ENCODE measurements at places on chromosomes 12 and 14.

- no peak for DNase-seq
Observed at GRCh38 chr14:92866901-92867865, 55.8 kb upstream of the CHGA start.

GRCh38 chr12:124786061-124786964 lies 77.4 kb downstream of the SCARB1 start:
- DNase-seq: peak; percentile 93

GRCh38 chr12:130017591-130018449 lies 114.0 kb upstream of the TMEM132D start:
- DNase-seq: no peak

DNA sequence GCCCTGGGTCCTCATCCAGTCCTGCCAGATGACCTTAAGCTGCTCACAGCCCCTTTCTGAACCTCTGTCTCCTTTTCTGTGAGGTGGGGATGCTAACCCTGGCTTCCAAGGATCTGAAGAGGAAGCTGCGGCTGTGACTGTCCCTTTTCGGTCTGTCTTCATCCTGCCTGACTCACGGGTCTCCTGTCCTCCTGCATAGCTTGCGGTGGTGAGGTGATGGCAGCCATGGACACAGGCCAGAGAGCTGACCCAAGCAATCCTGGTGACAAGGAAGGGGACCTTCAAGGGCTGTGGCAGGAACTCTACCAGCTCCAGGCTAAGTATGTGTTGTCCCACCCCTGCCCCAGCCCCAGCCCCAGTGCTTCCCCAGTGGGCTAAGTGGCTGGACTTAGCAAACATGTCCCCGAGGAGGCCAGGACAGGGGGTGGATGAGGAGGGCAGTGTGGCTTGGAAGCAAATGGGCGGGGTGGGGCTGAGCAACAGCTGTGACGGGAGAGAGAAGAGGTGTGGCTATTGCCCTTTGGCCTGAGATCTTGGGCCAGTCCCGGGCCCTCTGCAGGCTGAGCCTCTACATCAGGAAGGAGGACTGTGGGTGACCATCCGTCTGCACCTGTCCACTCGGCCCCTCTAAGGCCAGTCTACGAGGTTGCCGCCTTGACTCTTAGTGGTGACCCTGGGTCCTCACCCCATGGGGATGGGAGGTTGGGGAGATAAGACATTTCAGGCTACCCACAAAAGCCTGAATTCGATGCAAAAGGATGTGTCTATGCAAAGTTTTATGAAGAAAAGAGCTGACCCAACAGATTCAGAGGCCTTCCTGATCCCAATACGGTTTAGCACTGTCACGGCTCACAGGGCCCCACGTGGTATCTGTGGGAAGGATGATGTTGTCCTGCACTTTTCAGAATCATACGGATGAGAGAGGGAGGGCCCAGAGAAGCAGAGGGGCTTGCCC lies 1.1 kb downstream of the CCDC197 start:
- no peak for DNase-seq

DNA sequence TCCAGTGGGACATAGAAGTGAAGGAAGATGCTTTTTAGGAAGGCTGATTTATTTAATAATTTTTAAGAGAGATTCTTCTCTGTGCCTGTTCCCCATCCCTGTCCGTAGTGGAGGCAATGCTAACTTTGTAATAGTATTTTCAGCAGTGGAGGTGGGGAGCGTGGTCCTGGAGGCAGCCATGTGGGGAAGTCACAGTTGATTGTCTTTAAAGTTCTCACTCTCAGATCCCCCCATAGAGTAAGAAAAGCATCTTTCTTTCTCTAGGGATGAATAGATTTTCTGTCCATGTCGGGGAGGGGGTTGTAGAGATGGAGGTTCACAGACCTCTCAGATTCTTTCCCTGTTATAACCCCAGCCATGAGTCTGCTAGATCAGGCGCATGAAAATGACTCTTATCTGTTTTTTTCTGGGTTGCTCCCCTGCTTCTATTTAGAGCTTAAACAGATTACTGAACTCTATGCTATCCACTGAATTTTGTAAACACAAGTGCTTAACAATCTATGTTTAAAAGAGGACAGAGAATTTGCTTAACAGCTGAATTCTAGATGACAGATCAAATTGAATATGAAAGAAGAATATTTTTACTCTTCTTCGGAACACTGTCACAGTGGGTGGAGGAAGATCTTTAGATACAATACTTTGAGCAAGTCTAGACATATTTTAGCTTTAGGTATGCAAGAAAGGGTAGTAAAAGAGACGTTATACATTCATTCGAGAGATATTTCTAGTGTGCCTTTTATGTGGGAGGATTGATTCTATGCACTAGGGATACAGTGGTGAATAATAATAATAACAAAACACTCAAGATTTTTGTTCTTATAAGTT lies 25.3 kb downstream of the TMEM117 start:
- no peak for DNase-seq

GRCh38 chr14:103697603-103698379 lies 17.5 kb downstream of the XRCC3 start:
- DNase-seq: no peak

DNA sequence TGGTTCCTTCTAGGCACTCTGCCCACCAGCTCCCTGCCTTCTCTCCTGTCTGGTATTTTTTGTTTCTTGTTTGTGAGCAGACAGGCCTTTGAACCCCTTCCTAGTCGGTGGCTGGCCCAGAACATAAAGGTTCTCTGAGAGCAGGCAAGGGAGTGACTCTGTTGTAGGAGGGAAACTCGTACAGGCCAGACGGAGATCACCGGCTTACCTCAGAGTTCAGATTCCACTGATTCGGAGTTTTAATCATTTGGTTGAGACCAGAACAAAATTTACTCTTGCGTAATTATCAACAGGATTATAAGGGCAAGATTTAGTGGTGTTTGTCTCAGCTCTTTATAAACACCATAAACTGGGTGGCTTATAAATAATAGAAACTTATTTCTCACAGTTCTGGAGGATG lies 128.3 kb downstream of the PLXNC1 start:
- no peak for DNase-seq

DNA sequence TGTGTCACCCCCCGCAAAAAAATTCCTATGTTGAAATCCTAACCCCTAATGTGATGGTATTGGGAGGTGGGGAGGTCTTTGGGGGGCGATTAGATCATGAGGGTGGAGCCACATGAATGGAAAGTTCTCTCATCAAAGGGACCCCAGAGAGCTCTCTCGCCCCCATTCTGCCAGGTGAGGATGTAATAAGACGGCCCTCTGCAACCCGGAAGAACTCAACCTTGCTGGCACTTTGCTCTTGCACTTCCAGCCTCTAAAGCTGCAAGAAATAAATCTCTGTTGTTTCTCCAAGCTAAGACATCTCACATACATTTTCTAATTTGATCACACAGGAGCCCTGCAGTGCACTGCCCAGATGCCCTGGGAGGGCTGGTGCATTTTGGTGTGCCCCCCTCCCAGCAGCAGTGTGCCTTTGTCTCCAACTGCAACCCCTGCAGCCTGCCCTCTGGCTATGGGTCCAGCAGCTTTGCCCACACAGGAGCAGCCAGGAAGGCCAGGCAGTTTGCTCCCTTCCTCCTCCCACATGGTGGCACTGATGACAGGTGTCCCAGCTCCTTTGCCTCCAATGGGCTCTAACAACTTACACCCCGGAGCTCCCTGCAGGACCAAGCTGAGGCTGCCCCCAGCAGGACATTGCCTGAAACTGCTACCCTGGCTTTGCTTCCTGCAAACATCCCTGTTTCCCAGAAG lies 59.3 kb downstream of the C14orf132 start:
- DNase-seq: peak; percentile 87

DNA sequence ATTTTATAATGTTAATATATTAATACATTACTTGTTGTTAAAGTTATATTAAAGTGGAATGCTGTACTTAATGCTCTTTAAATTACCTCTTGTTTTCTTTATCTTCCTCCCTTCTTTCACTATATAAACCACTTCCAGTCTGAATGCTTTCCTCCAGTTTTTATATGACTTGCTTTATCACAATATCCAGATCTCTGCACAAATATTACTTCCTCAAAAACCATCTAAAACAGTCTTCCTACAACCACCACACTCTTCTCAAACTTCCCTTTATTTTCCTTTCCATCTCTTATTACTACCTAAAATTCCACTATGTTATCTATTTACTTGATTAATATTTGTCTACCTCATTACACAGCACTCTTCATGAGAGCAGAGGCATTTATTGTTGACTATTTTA lies 956.6 kb downstream of the LRFN5 start:
- DNase-seq: no peak

- DNase-seq: no peak
Observed at GRCh38 chr14:22845103-22845394, 8.7 kb downstream of the MMP14 start.

- no peak for DNase-seq
Observed at GRCh38 chr14:58647777-58648176, 10.0 kb downstream of the DACT1 start.

DNA sequence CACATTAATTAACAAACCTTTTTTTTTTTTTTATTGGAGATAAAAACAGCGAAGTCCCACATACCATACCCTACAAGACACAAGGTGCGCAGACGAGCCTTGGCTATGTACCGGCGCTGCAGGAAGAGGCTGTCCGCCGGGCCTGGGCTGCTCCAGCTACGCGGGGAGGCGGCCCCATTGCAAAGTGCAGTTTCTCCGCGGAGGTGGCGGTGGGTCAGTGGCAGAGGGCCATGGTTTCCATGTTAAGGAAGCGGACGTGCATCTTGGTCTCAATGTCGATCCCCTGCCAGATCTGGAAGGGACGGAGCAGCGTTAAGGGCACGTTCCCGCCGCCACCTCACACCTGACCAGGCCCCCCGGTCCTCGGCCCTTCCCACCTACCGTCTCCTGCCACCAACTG lies 60.3 kb downstream of the TESC start:
- DNase-seq: no peak

- DNase-seq: no peak
Observed at GRCh38 chr12:47797441-47797840, 22.3 kb downstream of the HDAC7 start.

DNA sequence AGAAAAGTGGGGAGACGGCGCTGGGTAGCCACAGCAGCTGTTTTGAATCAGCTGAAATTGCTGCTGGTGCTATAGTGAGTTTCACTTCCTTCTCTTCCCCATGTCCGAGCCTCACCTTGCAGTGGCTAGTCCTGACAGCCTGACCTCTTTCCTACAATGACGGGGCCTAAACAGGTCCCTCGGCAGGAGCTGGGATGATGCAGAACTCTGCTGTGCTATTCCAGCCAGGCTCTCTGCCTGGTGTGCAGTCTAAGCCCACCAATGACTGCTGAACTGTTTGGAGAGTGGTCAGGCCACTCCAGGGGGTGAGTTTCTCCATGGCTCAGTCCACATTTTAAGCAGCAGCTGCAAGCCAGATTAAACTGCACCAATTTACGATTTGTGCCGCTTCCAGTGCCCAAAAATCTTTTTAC lies 207.3 kb downstream of the TTC7B start:
- DNase-seq: no peak

- no peak for DNase-seq
Observed at GRCh38 chr14:69458350-69458749, 26.2 kb upstream of the PLEKHD1 start.

- DNase-seq: no peak
Observed at GRCh38 chr14:96934638-96935330, 137.6 kb downstream of the VRK1 start.

- DNase-seq: no peak
Observed at GRCh38 chr14:92443167-92443566, 70.4 kb upstream of the RIN3 start.

DNA sequence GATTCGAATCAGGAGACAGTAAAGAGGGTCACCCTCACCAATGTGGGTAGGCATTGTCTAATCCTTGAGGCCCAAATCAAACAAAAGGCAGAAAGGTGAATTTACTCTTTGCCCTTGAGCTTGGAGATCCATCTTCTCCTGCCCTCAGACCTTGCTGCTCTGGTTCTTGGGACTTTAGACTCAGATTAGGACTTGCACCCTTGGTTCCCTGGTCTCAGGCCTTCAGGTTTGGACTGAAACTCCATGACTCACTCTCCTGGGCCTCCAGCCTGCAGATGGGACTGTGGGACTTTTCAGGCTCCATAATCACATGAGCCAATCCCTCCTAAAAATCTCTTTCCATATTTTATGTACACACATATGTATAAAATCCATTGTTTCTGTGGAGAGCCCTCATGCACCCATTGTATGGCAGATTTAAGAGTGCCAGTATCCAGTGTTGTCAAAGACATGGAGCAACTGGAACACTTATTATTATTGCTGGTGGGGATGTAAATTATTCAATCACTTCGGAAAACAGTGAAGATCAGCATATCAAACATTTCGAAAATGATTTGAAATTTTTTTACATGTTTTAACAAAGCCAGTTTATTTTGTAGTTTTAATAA lies 48.7 kb downstream of the EID3 start:
- no peak for DNase-seq

- peak; percentile 8 for DNase-seq
Observed at GRCh38 chr12:76190299-76190698, 105.8 kb upstream of the NAP1L1 start.

DNA sequence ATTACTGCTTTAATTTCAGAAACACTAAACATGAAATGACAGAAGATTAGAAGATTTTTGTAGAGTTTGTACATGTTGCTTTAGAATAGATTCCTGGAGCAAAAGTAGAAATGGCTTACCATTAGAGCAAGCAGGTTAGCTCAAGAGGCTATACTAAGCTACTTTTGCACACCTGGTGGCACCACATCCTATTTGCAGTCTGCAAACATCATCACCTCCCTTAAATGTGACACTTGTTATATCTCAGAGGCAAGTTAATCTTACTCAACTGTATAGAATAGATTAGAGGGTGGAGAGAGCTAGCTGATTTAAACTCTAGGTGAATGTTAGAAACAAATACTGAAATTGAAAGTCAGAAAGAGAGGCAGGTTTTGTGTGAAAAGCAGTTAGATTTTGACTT lies 30.7 kb upstream of the OR4E1 start:
- no peak for DNase-seq

DNA sequence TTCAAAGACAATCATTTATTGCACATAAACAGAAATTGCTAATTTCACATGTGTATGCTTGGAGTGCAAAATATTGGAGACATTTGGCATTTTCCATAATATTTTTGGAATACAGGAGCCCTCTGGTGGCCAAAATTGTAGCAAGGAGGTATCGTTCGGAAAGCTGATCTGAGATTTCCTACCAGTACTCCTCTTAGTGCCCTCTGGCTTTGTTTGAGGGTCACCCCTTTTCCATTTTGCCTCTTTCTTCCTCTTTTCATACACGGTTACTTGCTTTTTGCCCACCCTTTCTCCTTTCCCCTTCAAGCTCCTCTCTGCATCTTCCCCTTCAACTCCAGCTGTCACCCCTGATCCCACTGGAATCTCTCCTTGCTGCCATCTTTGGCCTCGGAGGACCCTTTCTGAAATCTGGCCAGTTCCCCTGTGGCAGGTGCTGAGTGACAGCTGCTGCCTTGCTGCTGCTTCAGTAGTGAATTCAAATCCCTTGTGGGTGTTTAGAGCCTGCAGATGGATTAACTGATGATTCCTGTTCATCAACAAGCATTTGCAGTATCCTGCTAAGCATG lies 164.6 kb upstream of the PARP11 start:
- no peak for DNase-seq

GRCh38 chr12:123741937-123742572 lies 20.0 kb upstream of the DNAH10 start:
- no peak for DNase-seq
